ENCODE measurements at places on chromosomes 2 and 18. TPM values are rescaled to one million over a fixed set of nuclear protein-coding genes. Genes with fewer than 3 reads are reported as not detected.

The IL1A gene
- polyA plus RNA-seq, result 0.16 TPM

- DNase-seq, result no peak
Observed at GRCh38 chr2:169065864-169066517, 3.4 kb upstream of the DHRS9 start.

- no peak for DNase-seq
Observed at GRCh38 chr2:120798567-120799247, 63.0 kb downstream of the GLI2 start.

- no peak for DNase-seq
Observed at GRCh38 chr2:195666113-195666712, 9.2 kb downstream of the SLC39A10 start.

GRCh38 chr2:219633276-219634065 is 6.0 kb downstream of the SLC4A3 start:
- DNase-seq, result no peak
